Omental fat pad (tissue), 4 donors: ENCODE measurements at places on chromosomes 13 and 19. TPM values are rescaled to one million over a fixed set of nuclear protein-coding genes. Genes with fewer than 3 reads are reported as not detected.

DNA sequence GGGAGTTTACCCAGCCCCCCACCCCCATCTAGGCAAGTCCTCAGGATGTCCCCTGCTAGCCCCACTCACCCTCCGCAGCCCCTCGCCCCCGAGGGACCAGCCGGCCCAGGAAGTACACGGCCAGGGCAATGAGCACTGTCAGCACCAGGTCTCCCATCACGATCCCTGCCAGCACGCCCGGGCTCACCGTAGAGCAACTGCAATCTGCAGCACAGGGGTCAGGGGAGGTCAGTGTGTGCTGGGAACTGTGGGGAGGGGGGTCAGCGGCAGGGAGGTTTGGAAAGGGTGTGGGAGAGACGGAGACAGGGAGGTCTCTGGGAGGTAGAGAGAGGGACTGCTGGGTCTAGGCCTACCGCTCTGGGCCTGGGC is 734 bp downstream of the TYROBP start:
- DNase-seq = no peak

The GSX1 gene
- not detected for total RNA-seq

DNA sequence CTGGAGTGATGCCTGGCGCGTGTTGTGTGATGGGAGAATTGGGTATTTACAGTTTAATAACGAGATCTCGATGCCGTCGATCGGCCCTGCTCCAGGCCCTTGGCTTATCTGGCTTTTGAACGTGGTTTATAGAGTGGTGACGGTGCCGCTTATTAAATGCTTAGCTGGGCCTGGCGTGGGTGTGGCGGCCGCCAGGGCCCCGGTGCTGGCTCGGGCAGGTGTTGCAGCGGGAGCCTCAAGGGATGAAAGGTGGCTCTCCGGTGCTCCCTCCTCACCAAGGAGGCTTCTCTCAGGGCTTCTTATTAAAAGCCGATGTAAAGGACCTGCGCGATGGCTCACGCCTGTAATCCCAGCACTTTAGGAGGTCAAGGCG is 173.8 kb downstream of the KDM4B start:
- no peak for DNase-seq

- no peak for DNase-seq
These were observed 2.2 kb downstream of the ZNF175 start for GRCh38 chr19:51573331-51573730.

GRCh38 chr13:76723551-76724232 is 162.5 kb downstream of the KCTD12 start:
- no peak for DNase-seq

DNA sequence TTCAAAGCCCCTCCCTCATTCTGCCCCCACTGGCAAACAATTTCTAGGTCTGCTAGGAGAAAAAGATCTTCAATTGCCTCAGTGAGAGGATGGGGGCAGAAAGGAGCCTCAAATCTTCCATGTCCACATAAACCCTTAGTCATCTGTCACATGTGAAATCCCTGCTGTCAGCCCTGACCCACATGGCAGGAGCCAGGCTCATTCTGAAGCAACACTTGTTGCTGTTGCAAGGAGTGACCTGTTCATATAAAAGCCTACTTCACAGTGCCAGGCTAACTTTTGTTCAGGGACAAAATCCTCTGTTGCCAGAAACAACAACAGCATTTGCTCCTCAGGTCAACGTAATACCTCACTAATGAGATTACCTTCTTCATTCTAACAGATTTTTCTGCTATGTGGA is 70.5 kb downstream of the IRS2 start:
- no peak for DNase-seq

GRCh38 chr13:40047322-40047771 is 391.9 kb downstream of the COG6 start:
- DNase-seq = no peak

The DAND5 gene
- total RNA-seq = 0.56 TPM

The TTC9B gene
- 0.28 TPM for total RNA-seq

The EHD2 gene
- 93.5 TPM for total RNA-seq

The LRRC8E gene
- 1.8 TPM for total RNA-seq

The HSPH1 gene
- total RNA-seq = 93.8 TPM

DNA sequence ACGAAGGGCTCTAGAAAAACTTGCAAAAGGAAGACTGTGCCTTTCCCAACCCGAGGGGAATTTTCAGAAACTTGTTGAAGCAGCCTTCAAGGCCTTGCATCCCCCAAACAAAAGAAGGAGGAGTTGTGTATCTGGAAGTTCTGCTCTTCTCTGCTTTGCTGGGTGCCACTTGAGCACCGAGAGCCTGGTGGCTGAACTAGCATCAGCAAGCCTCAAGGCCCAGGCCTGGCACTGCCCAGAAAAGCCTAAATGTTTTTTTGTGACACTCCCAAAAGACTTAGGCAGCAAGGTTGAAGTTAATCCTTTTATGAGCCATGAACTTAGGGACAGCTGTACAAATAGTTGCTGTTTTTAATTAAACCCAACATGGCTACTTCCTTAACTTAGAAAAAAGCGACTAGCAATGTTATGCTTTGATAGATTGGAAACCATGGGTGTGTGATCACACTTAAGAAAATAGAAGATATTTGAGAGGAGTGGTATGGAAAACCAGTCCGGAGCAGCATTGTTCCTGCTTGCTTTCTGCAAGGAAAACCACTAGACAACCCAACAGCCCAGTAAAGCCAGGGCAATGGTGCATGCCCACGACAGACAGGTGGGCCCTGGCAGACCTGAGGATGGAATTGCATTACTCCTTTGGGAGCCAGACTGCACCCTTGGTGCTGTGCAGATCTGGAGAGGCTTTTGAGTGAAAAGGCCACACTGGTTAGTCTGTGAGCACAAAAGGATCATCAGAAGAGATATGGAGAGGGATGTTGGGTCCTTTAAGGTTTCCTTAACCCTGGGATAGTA is 788 bp upstream of the DLEU7 start:
- no peak for DNase-seq

- no peak for DNase-seq
These were observed 468 bp downstream of the STX10 start for GRCh38 chr19:13149628-13150186.

The ZNF497 gene
- total RNA-seq = 1.3 TPM

The SAMD1 gene
- total RNA-seq = 22.5 TPM

DNA sequence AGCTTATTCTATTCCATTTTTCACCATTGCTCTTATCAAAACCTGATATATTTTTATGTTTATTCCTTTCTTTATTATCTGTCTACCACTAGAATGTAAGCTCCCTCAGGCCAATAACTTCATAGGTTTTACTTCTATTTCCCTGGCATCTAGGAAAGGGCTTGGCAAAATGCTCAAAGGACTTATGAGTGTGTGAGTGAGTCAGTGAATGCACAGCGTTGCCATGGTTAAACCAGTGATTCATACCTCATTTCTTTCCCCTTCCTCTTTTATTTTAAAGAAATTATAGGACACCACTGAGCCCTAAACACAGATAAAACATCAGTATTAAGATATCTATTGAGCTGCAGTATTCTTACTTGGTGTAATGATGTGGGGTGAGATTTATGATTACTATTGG is 162.1 kb downstream of the GPC6 start:
- no peak for DNase-seq

The PTPRS gene
- total RNA-seq = 238 TPM
